NCI-H510A (cell line): ENCODE measurements at places on chromosomes 3 and 15.

GRCh38 chr3:185680231-185680630 is 94.1 kb downstream of the SENP2 start:
- DNase-seq, result no peak

DNA sequence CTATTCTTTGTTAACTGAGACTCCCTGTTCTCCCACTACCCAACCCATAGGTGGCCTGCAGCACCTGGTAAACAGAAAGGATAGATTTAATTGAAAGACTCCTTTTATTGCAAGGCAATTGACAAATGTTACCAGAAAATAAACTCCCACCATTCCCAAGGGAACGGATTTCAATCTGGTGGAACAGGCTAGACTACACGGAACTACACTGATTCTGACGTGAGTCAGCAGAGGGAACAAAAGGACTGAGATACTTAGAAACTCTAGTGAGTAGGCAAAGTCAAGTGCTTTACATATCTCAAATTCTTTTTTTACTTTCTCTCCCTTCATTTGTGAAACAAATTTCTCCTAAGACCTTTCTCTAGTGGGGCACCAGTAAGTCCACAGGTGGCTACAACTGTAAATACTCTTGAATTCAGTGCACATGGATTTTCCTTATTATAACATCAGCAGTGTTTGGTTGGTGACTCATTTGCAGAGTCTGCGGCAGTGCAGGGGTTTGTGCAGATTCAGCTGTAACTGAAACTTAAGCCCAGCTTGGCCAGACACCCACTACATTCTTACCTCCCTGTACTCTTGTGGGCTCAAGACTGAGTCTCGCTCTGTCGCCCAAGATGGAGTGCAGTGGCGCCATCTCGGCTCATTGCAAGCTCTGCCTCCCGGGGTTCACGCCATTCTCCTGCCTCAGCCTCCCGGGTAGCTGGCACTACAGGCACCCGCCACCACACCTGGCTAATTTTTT is 34.3 kb upstream of the PLSCR2 start:
- DNase-seq, result no peak

DNA sequence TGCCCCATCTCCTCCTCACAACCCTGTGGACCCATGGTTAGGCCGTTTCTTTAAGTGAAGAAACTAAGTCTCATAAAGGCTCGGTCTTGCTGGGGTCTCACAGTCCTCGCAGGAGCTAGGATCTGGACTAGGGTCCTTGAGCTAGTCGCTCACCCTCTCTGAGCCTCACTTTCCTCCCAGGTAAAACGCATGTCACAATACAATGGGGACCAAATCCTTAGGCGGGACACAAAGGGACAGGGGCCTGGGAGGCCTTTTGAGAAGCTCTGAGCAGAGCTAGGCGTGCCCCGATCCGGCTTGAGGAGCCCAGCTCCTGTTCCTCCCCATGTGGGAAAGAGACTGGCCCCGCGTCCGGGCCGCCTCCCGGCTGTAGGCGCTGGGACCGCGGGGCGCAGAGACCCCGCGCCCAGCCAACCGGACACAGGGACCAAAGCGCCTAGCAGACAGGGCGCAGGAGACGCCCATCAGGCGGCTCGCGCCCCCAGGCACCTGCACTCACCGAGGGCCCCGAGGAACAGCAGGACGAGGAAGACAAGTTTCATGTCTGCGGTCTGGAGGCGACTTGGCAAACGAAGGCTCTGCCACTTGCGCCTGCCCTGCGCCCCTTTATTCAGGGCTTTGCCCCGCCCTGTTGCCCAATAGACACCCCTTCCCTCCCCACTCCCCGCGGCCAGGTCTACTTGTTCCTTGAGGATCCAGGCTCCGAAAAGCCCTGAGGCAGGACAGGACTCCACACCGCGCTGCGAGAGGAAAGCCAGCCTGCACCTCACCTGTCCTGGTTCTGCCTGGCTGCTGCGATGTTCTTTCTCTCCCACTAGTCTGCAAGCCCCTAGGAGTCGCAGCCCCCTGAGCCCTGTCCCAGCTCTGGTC is at the start of gene LTF:
TSS of gene LTF (minus strand) at position 580 of the 870 bp plus-strand sequence. CDS start at position 542, 38 bp downstream.
- no peak for DNase-seq

DNA sequence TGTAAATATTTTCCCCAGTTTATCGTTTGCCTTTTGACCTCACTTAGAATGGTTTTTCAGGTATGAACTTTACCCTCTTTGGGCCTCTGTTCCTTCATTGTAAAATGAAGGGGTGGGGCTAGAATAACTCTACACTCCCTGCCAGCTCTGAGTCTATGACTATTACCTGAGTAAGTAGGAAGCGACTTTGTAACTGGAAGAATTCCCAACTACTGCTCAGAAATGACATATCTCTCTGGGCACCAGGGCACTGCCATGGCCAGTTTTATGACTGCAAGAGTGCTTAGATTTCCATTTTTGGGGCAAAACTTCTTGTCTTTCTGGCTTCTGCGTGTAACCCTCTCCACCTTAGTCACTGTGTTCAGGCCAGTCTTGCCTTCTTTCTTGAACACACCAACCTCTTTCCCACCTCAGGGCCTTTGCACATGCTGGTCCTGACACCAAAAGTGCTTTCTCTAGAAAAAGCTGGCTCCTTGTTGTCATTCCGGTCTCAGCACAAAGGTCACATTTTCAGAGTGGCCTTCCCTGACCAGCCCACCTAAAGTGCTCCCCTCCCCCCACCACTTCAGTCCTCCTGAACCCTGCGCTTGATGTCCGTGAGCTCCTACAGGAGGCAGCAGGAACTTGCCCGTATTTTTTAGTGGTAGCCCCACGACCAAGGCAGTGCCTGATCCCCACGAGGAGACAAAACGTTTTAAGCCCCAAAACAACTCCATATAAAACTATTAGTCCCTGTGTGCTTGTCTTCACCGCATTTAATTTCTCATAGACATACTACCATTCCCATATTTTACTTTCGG is 25.6 kb downstream of the CDCP1 start:
- no peak for DNase-seq

- no peak for DNase-seq
These were observed 1.0 kb upstream of the ZNF620 start for GRCh38 chr3:40504636-40505430.

- no peak for DNase-seq
These were observed 46.8 kb downstream of the MGLL start for GRCh38 chr3:127775398-127776109.

DNA sequence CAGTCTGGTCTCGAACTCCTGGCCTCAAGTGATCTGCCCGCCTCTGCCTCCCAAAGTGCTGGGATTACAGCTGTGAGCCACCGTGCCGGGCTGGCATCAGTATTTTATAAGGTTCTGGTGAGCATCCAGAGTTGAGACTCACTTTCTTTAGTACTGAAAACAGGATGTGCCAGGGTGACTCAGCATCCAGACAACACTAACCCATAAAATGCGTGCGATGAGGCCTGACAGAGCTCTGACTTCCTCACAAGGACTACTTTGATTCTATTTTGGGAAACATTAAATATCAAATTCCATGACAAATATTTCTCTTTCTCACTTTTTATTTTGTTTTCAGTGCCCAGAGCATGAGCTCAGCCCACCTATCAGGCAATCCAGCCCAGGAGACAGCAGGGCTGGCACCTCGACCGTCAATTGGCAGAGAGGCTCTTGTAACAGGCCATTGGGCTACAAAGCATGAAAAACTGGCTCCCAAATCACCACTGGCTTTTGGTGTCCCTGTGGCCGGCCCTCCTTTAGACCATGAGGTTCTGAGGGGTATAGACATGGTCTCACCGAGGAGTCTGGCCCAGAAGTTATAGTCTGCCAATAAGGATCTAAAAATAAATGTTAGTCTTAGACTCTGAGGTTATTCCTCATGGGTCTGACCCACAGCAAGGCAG is 75.0 kb downstream of the FEM1B start:
- DNase-seq, result no peak

DNA sequence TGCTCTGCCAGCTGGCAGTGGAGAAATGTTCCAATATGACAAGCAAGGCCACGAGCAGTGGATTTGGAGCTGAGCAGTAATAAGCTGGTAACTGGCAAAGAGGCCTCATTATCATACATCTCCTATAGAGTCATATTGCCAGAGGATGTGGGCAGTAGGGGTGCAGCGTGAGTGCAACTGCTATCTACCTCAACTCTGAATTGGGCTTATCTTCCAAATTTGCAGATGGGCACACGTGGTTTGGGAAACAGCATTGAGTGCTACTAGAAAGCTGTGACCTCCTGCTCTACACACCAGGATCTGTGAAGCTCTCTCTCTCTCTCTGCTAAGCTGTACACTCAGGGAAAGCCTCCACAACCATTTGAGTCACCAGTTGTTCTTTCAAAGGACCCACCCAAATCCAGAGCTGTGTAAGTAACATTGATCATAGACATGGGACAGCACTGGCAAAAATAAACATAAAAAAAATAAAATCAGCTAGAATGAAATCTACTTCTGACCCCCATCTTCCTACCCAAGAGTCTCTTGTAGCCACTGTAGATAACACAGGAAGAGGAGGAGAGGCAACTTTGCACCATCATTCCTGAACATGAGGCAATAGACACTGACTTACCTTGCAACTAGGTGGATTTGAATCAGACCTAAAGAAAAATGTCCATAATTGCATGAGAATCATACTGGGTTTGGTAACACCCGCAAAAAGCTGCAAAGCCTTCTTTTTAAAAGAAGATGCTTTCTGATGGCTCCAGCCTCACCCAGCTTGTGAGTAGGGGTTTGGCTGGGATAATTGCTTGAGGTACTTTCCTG is 82.9 kb upstream of the THBS1 start:
- DNase-seq, result no peak

DNA sequence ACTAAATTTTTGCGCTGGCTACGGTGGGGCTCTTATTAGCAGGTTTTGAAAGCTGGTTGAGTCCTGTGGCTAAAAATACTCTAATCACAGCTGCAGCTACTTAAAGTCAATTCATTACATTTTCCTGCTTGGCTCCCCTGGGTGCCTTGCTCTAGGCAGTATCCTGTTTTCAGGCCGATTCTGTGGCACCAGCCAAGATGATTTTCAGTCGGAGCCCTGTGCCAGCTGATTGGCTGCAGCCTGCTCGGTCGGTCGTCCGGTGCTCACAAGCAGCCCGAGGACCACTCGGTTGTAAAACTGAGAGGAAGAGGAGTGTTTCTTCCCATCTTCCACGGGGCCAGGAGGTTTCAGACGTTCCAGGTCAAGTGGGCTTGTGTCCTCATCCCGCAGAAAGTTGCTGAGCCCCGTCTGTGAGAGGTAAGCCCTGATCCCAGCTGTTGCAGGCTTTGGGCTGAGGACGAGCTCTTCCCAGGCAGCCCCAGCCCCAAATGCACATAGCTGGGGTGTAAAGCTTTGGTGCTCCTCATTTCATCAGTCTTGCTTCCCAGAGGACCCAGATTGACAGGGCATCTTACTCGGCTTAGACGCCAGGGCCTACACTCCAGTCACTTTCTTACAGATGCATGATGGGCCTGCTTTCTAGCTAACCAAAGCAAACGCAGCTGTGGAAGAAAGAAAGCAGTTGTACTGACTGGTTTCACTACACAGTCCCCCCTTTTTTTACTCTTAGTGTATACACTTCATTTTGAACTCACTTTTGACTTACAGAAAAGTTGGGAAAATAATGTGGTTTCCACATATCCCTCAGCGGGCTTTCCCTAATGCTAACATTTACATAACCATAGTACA is 15.9 kb downstream of the LYSMD4 start:
- no peak for DNase-seq

GRCh38 chr3:180548050-180548449 is 53.9 kb upstream of the TTC14 start:
- DNase-seq, result no peak

- DNase-seq, result no peak
These were observed 16.5 kb downstream of the CALML4 start for GRCh38 chr15:68188647-68189046.

DNA sequence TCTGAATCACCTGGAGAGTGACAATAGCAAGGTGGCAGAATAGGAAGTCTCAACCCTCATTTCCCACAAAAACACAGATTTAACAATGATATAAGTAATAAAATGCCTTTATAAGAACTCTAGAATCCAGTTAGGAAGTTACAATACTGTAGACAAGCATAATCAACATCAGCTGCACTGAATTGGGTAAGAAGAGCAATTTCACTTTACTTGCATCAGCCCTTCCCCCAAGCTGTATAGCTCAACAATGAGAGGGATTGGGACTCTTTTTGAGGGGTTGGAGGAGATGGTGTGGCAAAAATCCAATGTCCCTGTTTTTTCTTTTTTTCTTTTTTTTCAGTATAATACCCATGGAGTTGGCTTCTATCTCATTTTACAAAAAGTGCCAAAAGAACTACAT is 63.1 kb downstream of the SERP1 start:
- no peak for DNase-seq

DNA sequence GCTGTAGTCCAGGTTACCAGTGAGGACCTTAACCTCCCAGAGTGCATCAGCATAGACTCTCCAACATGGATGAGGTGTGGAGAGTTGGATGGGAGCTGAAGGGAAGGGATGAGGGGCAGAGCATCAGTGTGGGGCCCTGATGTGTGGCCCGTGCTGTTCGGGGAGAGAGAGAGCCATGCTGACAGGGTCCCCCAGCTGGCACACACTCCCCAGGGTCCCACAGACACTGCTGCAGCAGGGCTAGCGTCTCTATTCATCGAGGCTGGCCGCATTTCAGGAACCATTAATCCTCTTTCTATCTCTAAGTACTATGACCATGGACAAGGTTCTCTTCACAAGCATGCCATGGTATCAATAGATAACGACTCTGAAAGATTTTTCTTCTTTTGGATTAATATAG is 85.9 kb upstream of the PLXNA1 start:
- DNase-seq, result no peak
